ENCODE measurements at places on chromosomes 7 and 10. TPM values are rescaled to one million over a fixed set of nuclear protein-coding genes. Genes with fewer than 3 reads are reported as not detected.

DNA sequence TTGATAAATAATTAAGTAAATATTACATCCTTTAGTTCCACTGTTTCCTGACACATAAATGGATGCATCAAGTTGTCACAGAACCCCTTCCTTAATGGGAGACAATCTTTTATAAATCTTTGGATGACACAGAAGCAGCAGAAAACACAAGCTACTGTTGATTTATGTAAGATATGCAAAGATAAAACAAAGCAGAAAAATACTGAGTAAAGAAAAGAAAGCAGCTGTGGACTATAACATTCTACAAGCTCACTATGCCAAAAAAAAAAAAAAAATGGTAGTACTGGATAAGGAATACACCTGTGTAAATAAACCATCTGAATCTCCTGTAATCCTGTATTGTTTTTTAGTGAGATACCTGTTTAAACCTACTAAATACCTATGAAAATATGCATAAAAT lies 92.0 kb upstream of the FAM180A start:
- no peak overlapping the region for H3K4me3 ChIP-seq
- no peaks in the 10 kb centered on the region for H3K4me1 ChIP-seq
- no peak overlapping the region for H3K27ac ChIP-seq
- no peaks in the 10 kb centered on the region for H3K27me3 ChIP-seq
- DNase-seq = no peak
- H3K36me3 ChIP-seq = no peaks in the 10 kb centered on the region

DNA sequence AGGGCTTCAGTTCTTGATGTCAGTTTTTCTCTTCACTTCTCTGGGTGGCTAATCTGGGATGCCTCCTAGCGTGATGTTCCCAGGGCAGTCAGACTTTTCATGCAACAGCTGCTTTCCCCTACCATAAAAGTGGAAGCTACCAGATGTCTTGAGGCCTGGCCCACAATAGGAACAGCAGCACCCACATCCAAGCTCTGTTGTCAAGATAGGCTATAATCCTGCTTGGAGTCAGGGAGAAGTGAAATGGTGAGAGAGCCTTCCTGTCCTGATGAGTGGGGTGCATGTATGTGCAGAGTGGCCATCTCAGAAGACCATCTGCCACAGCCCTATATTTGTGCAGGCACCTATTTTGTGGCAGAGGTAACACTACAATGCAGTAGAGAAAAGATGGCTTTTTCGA lies 108.0 kb downstream of the HTR5A start:
- H3K27me3 ChIP-seq = no peaks in the 10 kb centered on the region
- no peak overlapping the region for H3K27ac ChIP-seq
- no peak overlapping the region for H3K4me3 ChIP-seq
- no peaks in the 10 kb centered on the region for H3K36me3 ChIP-seq
- H3K4me1 ChIP-seq = no peaks in the 10 kb centered on the region

TMEM270 gene
- total RNA-seq = not detected

DNA sequence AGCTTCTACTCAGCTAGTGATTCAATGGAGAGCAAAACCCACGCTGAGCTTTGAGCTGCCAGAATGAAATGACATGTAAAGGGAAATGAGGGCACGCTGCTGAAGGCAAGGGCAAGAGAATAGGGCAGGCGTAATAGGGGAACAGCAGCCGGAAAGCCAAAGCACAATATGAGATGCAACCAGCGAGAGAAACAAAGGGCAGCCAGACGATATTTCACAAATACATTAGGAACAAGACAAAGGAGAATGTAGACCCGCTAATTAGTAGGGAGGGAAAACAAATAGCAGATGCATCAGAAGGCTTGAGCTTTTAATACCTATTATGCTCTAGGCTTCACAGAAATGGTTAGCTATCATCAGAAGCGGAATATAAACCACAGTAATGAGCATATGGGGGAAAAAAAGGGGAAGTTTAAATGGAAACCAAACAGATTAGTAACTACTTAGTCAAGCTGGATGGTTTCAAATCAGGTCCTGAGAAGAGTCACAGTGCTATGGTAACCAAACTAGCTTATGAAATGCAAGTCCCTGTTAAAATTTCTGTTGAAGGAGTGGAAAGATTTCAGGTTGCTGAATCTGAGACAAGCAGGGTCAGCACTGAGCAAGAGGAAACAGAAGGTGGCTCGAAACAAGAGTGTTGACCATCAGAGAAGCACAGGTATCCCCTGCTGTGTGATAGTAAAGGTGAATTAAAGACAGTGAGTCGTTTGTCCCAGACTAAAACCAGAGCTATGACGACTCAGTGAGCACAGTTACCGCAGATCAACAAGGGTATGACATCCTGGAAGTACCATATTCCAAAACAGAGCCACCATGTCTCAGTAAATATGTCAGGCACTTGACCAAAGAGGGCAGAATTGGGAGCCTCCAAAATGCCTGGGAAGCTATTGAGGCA lies 496.9 kb upstream of the CELF2 start:
- H3K27me3 ChIP-seq = no peaks in the 10 kb centered on the region
- H3K27ac ChIP-seq = no peak overlapping the region
- H3K4me3 ChIP-seq = no peak overlapping the region
- no peaks in the 10 kb centered on the region for H3K4me1 ChIP-seq
- no peaks in the 10 kb centered on the region for H3K36me3 ChIP-seq
- no peak for DNase-seq

DNA sequence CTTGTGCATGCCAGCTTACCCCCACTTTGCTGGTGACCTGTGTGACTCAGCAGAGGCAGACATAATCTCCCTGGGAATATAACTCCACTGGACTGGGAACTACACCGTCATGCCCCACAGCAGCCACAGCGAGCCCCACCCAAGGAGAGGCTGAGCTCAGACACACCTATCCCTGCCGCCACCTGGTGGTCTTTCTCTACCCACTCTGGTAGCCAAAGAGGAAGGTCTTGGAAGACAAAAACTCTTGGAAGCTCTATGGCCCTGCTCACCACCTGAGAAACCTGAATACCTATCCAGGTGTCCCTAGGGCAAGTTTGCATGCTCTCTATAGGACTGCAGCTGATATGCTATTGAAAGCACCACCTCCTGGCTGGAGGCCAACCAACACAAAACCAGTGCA lies 48.1 kb downstream of the MYO3A start:
- DNase-seq = no peak
- no peak overlapping the region for H3K4me3 ChIP-seq
- no peaks in the 10 kb centered on the region for H3K27me3 ChIP-seq
- no peaks in the 10 kb centered on the region for H3K4me1 ChIP-seq

DNA sequence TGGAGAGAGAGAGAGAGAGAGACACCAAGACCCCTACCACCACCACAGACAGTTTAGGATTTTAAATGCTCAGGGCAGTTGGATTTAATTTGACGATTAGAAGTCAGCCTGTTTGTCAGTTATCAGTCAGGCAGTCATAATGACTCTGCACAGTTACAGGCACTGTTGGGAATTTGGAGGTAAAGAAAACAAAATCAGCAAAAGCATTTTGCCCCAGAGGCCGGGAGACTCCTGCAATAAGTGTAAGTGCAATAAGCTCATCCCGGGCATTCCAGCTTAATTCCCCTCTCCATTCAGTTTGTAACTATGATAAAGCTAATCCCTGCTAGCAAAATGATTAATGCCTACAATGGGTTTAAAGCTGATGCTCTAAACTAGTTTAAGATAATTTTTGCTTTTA lies 13.5 kb downstream of the SEMA3C start:
- H3K4me3 ChIP-seq = no peak overlapping the region
- no peaks in the 10 kb centered on the region for H3K27me3 ChIP-seq

DNA sequence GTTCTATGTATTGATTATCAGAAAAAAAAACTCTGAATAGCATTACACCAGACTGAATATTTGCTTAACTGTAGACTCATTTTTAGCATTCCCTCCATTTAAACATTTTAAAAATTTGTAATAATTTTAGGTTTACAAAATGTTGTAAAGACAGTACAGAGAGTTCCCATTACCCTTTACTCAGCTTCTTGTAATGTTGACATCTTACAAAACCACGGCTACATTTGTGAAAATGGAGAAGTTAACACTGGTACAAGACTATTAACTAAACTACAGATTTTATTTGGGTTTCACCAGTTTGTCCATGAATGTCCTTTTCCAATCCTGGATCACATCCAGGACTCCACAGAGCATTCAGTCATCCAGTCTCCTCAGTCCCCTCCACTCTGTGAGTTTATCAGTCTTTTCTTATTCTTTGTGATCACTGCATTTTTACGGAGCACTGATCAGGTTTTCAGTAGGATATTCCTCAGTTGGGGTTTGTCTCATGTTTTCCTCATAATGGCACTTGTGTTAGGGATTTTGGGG lies 130.0 kb upstream of the EEPD1 start:
- H3K4me1 ChIP-seq = no peaks in the 10 kb centered on the region
- no peaks in the 10 kb centered on the region for H3K36me3 ChIP-seq
- H3K27me3 ChIP-seq = no peaks in the 10 kb centered on the region
- DNase-seq = no peak
- H3K4me3 ChIP-seq = no peak overlapping the region

ADAM8 gene
- total RNA-seq = 3.4 TPM

TET1 gene
- total RNA-seq = 6.8 TPM

DNA sequence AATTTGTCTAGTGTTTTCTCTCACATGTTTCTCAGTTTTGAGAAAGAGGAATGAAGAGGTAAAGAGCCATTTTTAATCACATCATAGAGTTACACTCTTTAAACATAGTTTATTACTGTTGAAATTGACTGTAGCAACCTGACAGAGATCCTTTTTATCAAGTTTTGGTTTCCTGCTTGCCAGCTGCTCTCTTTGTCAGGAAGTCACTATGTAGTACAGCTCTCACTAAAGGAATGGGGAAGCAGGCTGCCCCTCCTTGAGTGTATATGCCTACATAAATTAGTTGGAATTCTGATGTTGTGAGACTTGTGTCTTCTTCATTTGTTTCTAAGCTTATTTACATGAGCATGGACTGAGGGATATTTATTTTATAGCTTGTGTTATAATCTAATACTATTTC lies 1274.0 kb upstream of the CELF2 start:
- H3K4me3 ChIP-seq = no peak overlapping the region
- H3K36me3 ChIP-seq = no peaks in the 10 kb centered on the region
- no peak for DNase-seq
- H3K27me3 ChIP-seq = no peaks in the 10 kb centered on the region

DNA sequence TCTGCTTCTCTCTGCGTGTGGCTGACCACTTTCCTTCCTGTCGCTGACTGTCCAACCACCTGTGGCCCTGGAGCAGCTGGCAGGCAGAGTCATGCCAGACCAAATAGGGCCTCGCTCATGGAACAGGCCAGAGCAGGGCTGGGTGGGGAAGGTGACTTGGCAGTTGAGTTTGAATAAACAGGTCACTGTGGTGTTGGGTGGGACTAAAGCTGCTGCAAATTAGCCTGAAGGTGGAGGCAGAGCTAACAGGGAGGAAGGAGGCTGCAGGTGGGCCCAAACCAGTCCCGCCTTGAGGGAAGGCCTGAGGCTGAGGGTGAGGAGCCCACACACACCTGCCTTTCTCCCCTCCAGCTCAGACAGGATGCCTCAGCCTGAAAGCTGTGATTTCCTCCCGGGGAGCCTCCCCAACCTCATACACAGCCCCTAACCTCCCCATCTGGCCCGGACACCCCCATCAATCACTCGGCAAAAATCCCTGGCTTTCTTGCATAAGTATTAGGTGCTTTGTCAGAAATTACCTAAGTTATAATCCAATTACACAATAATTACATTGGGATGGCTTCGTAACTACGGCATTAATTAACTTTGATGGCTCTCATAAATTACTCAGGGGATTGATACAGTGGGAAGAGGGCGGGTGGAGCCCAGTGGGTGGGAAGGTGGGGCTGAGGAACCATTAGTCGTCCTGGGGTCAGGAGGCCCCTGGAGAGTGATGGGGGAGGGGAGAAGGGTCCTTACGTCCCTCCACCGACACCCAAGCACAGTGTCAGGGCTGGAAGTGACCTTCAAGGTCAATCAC lies 97.7 kb upstream of the PCBD1 start:
- no peak for DNase-seq
- no peak overlapping the region for H3K27ac ChIP-seq
- no peaks in the 10 kb centered on the region for H3K27me3 ChIP-seq
- H3K4me1 ChIP-seq = no peaks in the 10 kb centered on the region

- H3K27ac ChIP-seq = no peak overlapping the region
- no peak overlapping the region for H3K4me3 ChIP-seq
- DNase-seq = no peak
- no peaks in the 10 kb centered on the region for H3K36me3 ChIP-seq
- H3K27me3 ChIP-seq = no peaks in the 10 kb centered on the region
Measured at GRCh38 chr7:102045681-102046372, 228.4 kb downstream of the CUX1 start.

GRCh38 chr7:137658190-137658900 lies 188.4 kb downstream of the DGKI start:
- no peaks in the 10 kb centered on the region for H3K27me3 ChIP-seq
- no peaks in the 10 kb centered on the region for H3K4me1 ChIP-seq
- H3K4me3 ChIP-seq = no peak overlapping the region
- H3K27ac ChIP-seq = no peak overlapping the region
- DNase-seq = no peak
- no peaks in the 10 kb centered on the region for H3K36me3 ChIP-seq

DNA sequence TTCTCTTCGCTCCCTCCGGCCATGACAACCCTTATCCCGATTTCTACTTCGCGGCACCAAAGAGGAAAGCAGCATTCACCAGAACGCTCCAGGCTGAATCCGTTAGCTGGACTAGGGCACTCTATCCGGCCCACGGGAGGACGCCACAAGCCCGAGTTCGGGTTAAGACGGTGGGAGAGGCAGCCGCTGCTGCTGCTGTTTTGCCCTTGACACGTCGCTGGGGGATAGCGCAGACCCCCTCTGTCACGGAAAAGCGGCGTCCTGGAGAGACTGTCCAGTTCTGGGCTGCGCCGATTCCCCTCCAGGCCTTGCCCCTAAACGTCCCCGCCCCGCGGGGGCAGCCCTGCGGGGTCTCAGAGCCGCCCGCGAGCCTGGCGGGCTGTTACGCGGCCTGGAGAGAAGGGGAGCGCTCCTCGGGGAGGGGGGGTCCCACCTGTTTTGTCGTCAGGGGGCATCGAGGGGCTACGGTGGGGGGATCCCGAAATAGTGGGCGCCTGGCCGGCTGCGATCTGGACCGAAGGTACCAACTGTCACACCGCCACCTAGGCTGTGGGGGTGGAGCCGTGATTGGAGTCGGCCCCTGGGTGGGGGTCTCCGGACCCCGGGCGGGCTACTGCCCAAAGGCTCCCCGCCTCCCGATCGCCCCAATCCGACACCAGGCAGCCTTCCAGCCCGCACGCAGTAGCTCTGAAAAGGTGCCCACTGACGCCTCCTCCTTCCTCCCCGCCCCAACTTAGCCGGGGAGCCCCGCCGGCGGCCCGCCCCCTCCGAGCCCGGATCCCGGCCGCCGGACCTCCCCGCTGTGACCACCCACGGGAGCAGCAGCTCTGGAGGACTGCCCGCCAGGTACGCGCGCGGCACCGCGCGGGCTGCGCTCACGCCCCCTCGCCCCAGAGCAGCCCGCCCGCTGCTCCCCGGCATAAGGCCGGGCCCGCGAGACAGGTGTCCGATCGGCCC lies 772 bp downstream of the SGMS1 start:
- peak; percentile 81 for DNase-seq
- H3K4me3 ChIP-seq = peak overlapping the region; percentile 67
- no peaks in the 10 kb centered on the region for H3K36me3 ChIP-seq

DNA sequence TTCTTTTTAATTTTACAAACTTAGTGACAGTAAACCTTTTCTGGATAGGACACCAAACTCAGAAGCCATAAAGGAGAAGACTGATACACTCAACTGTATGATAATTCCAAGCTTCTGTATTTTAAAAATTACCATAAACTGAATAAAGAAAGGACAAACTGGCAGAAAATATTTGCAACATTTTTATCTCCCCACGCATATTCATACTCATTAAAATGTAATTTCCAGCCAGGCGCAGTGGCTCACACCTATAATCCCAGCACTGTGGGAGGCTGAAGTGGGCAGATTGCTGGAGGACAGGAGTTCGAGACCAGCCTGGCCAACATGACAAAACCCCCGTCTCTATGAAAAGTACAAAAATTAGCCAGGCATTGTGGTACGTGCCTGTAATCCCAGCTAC lies 67.7 kb downstream of the HIBADH start:
- no peaks in the 10 kb centered on the region for H3K36me3 ChIP-seq
- H3K27me3 ChIP-seq = no peaks in the 10 kb centered on the region
- no peak overlapping the region for H3K27ac ChIP-seq
- no peak for DNase-seq
- H3K4me3 ChIP-seq = no peak overlapping the region

All from ovary (tissue), 10 donors.